Foreskin keratinocyte (primary cell): ENCODE measurements at places on chromosomes 12 and 14. TPM values are rescaled to one million over a fixed set of nuclear protein-coding genes. Genes with fewer than 3 reads are reported as not detected.

KERA gene
- not detected in 2 replicates for polyA plus RNA-seq

TAS2R13 gene
- polyA plus RNA-seq = not detected in 2 replicates

PLCZ1 gene
- polyA plus RNA-seq = not detected in 2 replicates

KCNMB4 gene
- 0.20 and 1.4 TPM in 2 replicates for polyA plus RNA-seq

EIF2S3B gene
- polyA plus RNA-seq = 0.08 and 1.1 TPM in 2 replicates

ZC2HC1C gene
- 0.94 TPM in 2 replicates for polyA plus RNA-seq

TAS2R43 gene
- polyA plus RNA-seq = not detected in 2 replicates

CD69 gene
- not detected in 2 replicates for polyA plus RNA-seq

GLT8D2 gene
- polyA plus RNA-seq = 3.4 and 4.0 TPM in 2 replicates

PTPRO gene
- 0.03 and 0.04 TPM in 2 replicates for polyA plus RNA-seq

RD3L gene
- not detected in 2 replicates for polyA plus RNA-seq
